ENCODE measurements at places on chromosomes 7 and 10.
A peak's percentile ranks its signal among the peaks of the same experiment; 100 is the strongest.

GRCh38 chr7:129678606-129679005 lies 67.1 kb downstream of the NRF1 start:
- DNase-seq: no peak

GRCh38 chr7:129202058-129202777 lies 13.8 kb downstream of the SMO start:
- DNase-seq: no peak

DNA sequence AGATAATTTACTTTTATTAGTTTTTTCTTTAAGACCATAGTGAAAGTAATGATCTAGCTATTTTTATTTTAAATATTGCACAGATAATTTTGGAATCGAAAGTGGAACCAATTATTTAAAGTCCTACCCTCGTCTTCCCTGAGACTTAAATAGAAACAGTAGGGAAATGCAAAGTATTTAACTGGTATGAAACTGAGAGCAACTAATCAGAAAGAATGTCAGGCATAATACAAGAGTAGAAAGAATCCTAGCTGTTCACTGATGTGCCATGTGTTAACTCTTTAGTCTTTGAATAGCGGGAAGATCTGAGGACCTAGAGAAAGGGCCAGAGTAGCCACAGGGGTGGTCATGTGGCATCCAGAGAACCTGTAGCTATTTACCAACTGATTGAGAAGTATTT lies 630.0 kb downstream of the NRG3 start:
- DNase-seq: no peak

- DNase-seq: no peak
Observed at GRCh38 chr7:128247640-128248194, 6.6 kb downstream of the LEP start.

GRCh38 chr7:37471619-37472018 lies 23.0 kb upstream of the ELMO1 start:
- no peak for DNase-seq

DNA sequence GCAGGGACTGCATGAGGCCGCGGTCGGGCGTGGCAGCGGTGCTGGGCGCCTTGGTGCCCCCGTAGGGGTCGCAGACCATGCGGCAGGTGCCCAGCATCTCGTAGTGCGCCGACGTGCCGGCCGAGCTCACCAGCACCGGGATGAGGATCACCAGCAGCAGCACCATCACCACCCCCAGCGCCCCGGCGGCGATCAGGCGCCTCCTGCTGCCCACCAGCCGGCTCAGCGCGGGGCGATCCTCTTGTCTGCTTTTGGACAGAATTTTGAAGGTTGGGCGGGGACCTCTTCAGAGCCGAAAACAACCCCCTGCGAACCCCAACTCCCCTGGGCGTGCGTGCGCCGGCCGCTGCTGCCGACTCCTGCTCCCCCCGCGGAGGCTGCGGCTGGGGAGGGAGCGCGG lies 779 bp downstream of the C1QL3 start:
- no peak for DNase-seq

GRCh38 chr10:80187465-80188409 lies 17.6 kb downstream of the ANXA11 start:
- peak; percentile 71 for DNase-seq

DNA sequence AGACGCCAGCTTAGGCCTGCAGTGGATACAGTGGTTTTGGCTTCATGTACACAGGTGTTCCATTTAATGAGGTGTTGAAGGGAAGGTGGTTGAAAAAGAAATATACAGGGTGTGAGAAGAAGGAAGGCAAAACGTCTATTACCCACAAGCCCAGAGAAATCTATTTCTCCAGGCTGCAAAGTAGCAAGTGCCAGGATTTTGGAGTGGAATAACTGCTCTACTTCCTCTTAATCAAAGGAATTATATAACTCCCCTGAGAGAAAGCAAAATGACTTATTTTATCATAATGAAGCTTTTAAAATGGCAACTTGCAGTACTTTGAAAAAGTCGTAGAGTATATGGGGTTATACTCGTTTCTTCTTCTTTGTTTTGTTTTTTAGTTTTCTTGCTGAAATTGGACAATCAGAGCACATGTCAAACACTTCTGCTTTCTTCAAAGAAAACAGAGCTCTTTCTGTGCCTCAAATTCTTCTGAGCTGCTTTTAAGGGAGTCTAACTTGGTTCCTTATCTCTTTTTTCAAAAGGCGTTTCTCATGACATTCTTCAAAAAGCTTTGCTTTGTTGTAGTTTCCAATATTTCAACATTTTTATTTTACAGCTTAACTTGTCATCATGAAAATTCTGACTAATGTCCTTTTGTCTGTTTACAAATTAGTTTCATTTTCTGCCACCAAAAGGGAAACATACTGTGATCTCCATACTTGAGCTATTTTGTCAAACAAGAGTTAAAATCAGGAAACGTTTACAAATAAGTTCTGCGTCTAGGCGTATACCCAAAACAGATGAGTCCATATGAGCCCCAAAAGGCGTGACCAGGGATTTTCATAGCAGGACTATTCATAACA lies 289.7 kb downstream of the FRMD4A start:
- DNase-seq: no peak

DNA sequence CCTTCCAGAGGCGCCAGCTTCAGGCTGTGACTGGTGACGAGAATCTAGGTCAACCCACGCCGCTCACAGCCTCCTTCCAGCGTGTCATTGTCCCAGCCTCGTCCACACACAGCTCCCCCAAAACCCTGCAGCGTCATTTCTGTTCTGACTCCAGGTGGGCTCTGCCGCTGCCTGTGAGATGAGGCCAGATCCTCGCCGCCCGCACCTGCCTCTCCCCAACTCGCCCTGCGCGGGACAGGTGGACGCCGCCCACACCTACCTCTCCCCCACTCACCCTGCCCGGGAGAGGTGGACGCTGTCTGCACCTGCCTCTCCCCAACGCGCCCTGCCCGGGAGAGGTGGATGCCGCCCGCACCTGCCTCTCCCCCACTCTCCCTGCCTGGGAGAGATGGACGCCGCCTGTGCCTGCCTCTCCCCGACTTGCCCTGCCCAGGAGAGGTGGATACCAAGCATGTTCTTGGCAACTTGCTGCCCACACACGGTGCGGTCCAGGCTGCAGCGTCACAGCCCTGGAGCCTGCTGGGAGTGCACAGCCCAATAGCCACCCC lies 32.0 kb upstream of the CFAP46 start:
- DNase-seq: no peak

DNA sequence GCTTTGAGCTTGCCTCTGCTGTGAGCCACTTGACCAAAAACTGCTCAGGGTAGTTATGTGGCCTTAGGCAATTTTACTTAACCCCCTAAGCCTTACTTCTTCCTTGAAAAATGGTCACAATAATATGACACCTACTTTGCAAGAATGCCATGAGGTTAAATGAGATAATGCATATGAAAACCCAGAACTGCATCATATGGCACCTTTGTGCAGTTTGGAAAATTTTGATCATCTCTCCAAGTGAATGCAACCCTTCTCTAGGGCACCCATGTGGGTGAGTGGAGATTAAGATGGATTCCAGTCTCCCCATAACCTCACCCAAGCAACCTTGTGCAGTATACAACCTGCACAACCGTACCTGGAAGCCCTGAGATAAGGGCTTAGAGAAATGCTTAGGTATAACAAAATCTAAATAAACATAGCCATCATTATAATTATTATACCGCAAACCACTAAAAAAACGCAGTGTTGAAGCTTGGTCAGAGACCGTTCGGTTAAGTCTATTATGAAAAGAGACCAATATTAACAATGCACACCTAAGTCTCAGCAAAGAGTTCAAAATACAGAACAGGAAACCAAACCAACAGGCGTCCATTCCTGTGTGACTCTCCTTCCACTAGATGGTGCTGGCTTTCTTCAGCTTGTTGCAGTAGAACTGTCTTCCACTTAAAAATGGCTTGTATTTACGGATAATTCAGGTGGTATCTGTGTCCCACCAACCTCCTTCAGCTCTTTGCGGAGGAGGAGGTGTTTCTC lies 21.0 kb upstream of the ASB15 start:
- no peak for DNase-seq

GRCh38 chr7:143505838-143506237 lies 28.2 kb downstream of the TAS2R41 start:
- DNase-seq: no peak

GRCh38 chr7:50153148-50153547 lies 60.1 kb upstream of the ZPBP start:
- no peak for DNase-seq

DNA sequence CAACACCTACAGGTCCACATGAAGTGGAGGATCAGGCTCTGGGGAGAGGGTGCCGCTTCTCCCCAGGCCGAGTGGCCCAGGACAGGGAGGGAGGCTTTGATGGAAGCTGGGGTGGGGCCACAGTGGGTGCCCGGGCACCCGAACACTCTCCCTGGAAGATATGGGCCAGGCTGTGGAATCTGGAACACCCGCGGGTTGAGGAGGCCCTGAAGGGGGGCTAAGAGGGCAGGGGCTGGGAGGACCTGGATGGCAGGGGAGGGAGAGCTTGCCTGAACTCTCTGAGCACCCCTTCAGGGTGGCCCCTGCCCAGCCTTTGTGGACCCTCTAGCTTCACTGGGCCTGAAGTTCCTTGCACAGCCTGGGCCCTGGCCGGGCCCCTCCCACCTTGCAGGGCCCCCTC lies 4.5 kb upstream of the NKX6-2 start:
- no peak for DNase-seq

DNA sequence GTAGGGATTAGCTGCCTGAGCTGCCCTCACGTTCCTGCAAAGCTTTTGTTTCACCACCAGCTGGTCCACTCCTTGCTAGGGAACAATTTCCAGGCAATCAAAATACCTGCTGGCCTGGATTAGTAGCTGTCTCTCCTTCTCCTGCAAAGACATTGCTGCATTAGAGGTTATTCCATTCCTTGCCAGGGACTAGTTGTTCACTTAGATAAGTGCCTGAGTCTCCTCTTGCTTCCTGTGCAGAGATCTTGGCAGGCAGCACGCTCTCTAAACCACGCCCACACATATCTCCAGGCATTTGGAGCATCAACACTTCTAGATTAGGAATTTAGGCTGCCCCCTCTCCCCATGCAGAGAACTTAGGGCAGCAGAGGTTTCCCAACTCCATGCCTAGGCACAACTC lies 150.4 kb upstream of the SMIM30 start:
- DNase-seq: no peak

DNA sequence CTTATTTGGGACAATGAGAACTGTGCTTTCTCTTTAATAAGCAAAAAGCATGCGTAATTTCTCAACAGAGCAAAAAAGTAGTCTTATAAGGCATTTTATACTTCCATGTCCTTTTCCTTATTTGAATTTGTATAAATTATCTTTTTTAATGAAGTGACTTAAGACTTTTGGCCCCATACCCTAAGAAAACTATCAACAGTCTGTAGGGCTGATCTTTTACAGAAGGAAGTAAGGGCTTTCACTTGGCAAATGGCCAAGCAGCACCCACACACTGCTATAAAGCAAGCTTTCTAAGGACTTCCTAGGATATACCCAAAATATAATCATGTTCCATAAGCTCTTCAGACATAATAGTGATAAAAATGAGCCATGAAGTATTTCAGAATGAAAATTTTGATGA lies 3.4 kb downstream of the CRPPA start:
- no peak for DNase-seq

- no peak for DNase-seq
Observed at GRCh38 chr10:86443069-86443468, 76.5 kb upstream of the GRID1 start.

- no peak for DNase-seq
Observed at GRCh38 chr10:14163377-14164086, 167.2 kb downstream of the FRMD4A start.

GRCh38 chr10:66591865-66592264 lies 334.0 kb upstream of the LRRTM3 start:
- no peak for DNase-seq

DNA sequence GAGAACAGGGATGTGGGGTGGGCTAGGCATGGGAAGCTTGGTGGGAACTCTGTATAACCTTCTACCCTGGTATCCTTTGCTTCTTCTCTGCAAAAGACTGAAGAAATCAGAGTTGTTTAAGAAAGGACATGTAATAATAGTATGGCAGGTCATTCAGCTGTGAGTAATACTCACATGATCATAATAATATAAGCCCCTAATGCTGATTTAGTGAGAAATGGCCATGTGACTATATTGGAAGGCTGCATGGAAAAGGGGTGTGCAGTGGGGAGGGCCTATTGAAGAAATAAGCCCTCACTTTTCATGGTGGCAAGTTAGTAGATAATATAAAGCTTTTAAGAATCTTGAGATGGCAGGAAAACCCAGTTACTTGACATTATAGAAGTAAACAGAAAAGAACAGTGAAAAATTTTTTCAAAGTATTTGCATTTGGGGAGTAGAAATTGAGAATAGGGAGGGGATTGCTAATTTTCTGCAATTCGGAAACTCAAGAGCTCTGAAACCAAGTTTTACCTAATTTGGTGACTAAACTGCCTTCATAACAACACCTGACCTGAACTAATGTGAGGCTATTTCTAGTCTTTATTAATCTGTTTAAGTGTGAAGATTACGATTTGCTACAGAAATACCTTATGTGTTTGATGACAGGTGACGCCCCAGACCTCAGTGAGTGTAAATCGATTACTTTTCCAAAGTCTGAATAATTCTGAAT lies 44.4 kb downstream of the ATXN7L1 start:
- DNase-seq: no peak

DNA sequence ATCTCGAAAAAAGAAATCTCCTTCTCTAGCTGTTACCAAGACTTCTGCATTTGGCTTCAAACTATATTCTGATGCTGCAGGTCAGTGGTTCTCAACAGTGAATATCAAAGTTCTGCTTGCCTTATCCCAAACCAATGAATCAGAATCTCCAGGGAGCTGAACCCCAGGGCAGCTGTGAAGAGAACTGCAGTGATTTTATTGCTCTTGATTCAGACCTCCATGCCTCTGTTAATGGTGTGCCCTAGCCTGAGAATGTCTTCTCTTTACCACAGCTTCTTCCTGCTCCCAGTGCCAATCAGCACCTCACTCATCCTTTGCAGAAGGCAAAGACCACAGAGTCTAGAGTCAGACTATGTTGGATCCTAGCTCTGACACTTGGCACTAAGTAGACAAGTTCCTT lies 46.2 kb upstream of the MRLN start:
- no peak for DNase-seq

DNA sequence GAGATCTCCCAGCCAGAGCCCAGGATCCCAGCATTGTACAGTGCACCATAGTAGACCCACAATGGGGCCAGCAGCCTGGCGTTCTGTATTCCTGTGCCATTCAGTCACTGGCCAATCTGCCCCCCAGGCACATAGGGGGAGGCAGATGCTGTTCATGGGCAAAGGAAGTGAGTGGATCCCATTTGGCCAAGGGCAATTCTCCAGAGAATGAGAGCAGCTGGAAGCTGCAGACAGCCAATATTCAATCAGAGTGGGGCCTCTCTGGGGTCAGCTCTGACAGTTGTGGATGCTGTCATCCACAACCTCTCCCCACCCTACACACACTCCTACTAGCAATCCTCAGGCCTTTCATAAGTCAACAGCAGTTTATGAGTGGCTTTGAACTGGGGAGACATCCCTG lies 17.5 kb downstream of the STEAP1B start:
- DNase-seq: no peak

Measured in NCI-H510A (cell line).